ENCODE measurements at places on chromosomes 1 and 21.

GRCh38 chr1:234538062-234538731 is 59.2 kb upstream of the TARBP1 start:
- no peak for DNase-seq

DNA sequence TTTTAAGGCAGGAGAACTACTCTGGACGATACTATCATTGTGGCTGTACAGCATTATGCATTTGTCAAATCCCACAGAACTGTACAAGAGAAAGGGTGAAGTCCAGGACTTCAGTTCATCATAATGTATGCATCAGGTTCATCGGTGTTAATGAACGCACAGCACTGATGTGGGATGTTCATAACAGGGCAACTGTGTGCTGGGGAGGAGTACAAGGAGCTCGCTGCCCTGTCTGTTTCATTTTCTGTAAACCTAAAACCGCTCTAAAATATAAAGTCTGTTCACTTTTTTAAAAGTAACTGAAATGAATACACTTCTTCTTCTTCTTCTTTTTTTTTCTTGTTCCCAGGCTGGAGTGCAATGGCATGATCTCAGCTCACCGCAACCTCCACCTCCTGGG is 25.0 kb downstream of the TMPRSS2 start:
- DNase-seq, result no peak

GRCh38 chr1:92544756-92545165 is 58.0 kb upstream of the GFI1 start:
- DNase-seq, result no peak

DNA sequence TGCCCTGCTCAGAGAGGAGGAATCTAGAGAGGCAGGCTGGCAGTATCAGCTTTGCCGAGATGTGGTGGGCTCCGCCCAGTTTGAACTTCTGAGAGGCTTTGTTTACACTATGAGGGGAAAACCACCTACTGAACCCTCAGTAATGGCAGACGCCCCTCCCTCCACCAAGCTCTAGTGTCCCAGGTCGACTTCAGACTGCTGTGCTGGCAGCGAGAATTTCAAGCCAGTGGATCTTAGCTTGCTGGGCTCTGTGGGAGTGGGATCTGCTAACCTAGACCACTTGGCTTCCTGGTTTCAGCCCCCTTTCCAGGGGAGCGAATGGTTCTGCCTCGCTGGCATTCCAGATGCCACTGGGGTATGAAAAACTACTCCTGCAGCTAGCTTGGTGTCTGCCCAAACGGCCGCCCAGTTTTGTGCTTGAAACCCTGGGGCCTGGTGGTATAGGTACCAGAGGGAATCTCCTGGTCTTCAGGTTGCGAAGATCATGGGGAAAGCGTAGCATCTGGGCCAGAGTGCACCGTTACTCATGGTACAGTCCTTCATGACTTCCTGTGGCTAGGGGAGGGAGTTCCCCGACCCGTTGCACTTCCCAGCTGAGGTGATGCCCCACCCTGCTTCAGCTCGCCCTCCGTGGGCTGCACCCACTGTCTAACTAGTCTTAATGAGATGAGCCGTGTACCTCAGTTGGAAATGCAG is 43.6 kb downstream of the C21orf91 start:
- no peak for DNase-seq

DNA sequence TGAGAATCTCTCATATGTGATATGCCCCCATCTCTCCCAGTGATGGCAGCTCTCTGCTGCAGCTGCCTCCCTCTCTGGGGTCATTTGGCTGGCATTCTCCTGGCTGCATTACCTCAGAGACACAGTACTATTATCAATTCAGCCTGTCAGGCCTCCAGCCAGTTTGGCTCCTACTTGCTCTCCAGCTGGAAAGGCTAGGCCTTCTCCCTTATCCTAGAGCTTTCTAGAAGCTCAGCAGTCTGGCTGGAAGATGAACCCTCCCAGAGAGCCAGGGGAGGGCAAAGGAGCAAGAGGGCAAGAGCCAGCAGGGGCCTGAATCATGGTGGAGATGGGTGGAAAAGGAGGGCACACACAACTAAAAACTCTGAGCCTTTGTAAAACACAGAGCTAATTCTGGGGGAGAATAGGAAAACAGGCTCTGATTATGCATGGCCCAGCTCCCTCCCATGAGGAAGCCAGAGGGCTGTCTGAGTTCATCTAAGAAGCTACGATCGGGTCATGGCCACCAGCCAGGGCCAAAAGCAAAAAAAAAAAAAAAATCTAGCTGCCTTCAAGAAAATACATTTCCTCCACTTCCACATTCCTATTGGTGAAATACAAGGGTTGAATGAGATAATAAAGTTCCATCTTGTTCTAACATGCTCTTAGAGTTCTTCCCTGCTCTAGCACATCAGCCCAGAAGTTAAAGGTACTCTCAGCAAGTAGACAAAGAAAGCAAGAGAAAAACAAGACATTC is 8.8 kb downstream of the LAMB3 start:
- no peak for DNase-seq

Data from kidney tubule cell (primary cell).